Ascending aorta (tissue), 2 donors: ENCODE measurements at places on chromosomes 7 and 10.

DNA sequence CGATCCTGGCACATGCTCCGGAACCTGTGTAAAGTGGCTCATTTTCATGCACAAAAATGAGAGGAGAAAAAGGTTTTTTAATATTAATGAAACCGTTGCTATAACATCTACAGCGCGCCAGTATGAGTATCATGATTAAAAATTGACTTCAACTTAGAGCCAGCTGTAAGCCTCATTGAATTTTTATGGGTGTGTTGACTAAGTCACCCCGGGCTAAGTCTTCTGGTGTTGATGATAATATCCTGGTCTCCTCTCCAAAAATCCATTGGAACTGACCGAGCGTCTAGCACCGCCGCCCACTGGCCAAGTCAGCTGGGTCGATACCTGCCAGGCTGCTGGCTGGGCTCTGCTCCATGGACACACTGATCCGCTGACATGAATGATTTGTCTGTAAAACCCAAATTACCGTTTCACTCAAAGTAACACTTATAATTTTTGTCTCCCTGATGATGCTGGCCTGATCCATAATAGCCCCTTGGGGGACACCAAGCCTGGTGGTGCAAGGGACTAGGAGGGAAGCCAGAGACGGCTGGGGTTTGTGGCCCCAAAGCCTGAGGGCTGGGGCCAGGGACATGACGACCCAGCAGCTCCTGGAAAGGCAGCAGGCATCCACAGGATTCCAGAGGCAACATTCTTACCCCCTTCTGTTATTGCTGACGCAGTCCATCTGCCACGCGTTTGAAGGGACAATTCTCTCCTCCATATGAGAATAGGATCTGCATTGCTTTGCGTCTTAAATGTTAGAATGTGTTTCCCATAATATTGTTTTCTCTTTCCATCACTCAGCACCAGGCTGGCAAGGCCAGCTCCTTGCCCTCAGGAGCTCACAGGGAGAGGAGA lies 131.0 kb upstream of the PPP2R2D start:
- DNase-seq = no peak

GRCh38 chr10:12711350-12711708 lies 290.2 kb downstream of the CCDC3 start:
- no peak for DNase-seq

- DNase-seq = peak; percentile 66
Measured at GRCh38 chr10:86936661-86937501, 20.5 kb downstream of the MMRN2 start.

DNA sequence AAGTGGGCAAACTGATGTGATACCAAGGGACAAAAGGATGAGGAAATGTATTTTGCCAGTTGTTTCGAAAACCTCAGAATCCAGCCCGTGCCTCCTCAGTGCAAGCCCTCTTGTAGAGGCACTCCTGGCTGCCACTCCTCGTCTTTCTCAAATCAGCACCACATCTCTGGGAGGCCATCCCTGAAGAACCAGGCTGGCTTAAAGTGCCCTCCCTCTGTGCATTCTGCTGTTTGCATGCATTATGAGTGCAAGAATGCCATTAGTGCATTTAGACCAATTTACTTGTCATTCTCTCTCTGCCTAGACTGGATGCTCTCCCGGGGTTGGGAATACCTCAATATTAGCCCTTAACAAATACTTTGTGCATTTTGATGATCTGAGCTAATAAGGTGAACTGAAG lies 19.9 kb upstream of the FAM180A start:
- DNase-seq = no peak

DNA sequence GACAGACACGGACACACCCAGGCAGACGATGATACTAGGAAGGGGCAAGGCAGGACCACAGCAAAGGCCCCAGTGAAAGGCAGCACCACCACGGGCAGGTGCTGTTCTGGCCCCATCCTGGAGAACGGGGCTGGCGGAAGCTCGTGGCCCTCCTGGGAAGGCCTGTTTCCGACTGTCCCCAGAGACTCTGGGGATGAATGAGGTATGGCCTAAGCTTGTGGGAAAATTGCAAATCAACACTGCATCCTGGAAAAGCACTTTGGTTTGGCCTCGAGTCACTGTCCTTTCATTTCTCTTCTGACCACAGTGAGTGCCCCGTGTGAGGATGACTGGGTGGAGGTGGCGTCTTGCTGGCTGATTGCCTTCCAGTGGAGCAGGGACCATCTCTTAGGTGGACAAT lies 81.6 kb upstream of the ANLN start:
- DNase-seq = no peak

DNA sequence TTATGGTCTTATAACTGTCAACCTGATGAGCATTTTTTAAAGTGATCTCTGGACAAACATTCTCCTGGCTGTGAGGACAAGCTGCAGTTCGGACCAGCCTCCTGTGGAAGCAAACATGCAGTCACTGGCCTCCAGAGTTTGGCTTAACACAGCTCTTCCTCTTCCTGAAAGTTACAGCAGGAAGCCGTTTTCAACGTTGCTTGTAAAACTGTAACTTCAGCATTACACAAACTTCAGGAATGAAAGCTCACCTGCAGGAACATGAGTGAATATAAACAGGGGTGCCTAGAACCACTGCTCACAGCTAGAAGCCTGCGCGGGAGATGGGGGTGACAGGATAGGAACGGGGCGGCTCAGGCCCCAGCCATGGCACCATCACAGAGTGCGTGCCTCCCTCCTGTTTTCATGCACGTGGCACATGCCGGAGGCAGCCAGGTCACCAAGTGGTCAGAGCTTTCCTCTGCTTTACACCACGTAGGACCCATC lies 292.9 kb upstream of the PITRM1 start:
- DNase-seq = no peak

DNA sequence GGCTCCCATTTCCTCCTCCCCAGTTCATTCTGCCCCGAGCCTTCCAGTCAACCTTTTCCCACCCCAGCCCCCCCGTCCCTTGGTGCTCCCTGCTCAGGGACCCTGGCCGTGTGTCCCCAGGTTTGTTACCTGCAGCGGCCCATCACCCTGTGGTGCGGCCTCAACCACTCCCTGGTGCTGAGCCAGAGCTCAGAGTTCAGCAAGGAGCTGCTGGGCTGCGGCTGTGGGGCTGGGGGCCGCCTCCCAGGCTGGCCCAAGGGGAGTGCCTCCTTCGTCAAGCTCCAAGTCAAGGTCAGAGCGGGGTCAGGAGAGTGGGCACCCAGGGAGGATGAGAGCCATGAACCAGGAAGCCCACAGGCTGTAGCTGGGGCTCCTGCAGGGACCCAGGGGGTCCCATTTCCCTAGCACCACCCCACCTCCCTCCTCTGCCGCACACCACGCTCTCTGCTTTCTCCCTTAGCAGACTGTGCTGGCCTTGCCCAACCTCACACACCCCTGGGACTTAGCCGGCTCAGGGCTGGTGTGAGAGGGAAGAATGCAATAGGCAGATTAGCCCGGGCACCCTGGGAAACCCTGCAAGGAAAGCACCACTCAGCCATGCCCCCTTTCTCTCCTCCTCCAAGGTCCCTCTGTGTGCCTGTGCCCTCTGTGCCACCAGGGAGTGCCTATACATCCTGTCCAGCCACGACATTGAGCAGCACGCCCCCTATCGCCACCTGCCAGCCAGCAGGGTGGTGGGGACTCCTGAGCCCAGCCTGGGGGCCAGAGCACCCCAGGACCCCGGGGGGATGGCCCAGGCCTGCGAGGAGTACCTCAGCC lies 2.0 kb upstream of the PCOLCE start:
- no peak for DNase-seq

DNA sequence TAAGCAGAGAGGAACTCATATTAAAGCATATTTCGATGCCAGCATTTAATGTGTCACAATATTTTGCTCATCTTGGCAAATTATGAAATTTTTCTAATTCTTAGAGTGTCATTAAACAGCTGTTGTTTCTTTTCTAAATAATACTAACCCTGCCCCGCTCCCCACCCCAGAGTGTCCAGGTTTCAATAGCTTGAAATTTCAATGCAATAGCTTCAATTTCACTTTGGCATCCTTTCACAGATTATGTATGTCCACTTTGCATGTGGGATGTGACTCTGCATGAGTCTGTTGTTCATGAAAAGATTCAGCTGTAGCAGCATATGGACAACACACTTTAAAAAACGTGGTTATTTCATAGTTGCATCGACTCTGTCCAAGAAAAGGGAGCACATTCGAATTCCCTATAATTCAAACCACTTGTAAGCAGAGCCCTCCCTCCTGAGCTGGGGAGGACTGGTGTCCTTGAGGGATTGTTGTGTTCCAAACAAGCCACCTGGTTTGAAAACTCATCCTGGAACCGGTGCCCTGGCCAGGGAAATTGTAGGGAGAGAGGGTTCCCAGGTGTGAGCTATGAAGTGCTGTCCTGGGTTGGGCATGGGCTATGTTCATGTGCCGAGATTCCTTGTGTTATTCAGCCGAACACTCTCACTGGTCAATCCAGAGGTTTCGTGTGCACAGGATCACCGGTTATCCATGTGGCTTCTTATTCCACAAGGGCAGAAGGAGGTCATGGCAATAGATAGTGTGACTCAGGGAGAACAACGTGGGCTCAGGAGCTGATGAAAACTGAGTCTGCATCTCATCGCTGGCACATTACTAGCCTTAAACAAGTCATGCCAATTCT lies 64.6 kb upstream of the CREB5 start:
- no peak for DNase-seq

- DNase-seq = peak; percentile 71
Measured at GRCh38 chr10:96673318-96674099, 46.8 kb downstream of the PIK3AP1 start.

- DNase-seq = no peak
Measured at GRCh38 chr7:114302858-114303257, 111.8 kb upstream of the FOXP2 start.

- DNase-seq = no peak
Measured at GRCh38 chr10:89655722-89656121, 10.7 kb upstream of the PANK1 start.

DNA sequence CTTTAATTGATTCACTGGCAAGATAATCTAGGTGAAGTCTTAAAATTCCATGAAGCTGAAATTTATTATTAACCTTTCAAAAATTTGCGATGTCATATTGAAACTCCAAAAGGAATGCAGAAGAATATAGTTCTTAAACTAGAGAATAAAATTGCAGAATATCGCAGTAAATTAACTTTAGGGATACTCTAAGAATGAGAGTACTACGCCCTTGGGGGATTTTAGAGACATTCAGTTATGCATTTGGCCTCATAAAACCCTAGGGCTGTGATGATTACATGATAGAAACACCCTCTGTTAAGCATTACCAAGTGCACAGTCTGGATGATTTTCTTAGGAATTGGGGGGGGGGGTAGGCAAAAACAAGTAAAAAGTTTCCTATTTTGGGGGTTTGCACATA lies 3.7 kb downstream of the WNT2 start:
- no peak for DNase-seq

GRCh38 chr10:6194311-6194710 lies 8.4 kb upstream of the PFKFB3 start:
- DNase-seq = no peak

- no peak for DNase-seq
Measured at GRCh38 chr10:114087655-114088054, 44.0 kb downstream of the ADRB1 start.

- peak; percentile 87 for DNase-seq
Measured at GRCh38 chr7:75624134-75624832, 114.5 kb downstream of the HIP1 start.

GRCh38 chr7:116455009-116455408 lies 44.5 kb upstream of the CAV2 start:
- no peak for DNase-seq

- no peak for DNase-seq
Measured at GRCh38 chr7:91814189-91814588, 66.3 kb downstream of the MTERF1 start.

- no peak for DNase-seq
Measured at GRCh38 chr7:115024276-115024675, 102.4 kb downstream of the MDFIC start.

DNA sequence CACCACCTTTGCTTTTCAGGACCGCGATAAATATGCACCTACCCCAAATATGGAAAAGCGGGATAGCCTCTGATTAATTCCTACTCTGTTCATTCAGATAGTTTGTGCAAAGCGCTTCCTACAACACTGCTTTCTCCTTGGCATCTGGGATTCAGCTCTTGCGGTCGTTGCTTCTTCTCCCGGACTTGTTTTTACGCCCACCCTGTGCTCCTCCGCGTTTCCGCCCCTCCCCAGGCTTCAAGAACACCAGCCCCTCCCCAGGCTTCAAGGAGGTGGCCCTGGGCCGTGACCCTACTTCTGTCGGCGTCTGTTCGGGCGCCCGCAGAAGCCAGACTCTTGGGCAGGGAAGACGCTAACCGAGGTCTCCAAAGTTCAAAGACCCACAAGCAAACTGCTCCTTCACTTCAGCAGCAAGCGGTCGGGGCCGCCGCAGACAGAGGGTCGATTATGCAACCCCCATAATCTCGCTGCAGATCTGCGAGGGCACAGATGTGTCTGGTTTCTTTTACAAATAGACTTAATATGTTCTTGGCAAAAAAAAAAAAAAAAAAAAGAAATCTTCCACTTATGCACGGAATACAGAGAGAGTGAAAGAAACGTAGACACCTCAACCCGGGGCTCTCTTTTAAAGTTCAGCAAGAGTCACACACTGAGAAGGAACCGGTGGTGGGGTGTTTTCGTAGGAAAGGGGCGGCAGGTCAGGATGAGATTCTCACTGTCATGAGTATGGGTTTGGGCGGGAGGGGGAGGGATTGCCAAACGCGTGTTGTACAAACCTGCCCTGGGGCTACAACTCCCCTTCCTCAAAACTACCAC lies 1.9 kb downstream of the DLX5 start:
- no peak for DNase-seq

- DNase-seq = no peak
Measured at GRCh38 chr10:53079283-53079682, 306.7 kb upstream of the MBL2 start.

DNA sequence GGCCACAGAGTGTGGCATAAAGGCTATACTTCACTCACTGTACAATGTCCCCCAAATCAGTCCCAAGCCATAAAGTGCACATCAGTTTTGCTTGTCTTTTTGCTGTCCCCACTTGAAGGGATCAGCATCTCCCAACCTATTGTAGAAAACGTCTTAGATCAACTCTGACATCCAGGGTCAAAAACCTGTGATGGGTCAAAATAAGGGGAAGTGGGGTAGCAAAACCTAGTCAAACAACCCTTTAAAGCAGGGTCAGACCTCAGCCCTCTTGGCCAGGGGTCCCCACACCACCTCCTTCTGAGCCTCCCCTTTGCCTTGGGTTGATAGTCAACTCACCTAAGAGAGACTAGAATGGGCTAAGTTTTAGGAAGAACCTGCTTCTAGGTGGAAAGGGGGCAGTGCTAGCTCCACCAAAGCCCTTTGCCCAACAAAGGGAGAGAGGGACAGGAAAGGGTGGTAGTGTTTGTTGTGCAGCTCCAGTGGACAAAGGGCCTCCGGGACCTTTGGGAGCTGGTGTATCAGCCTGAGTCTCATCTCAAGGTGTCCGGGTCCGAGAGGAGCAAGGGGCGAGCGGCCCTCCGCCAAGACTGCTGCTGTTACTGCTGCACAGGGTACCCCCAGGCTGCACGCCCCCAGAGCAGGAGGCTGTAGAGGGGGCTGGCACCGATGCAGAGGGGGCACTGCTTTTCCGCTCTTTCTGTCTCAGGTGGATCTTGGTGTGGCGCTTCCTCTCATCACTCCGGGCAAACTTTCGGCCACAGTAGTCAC lies 3.3 kb downstream of the EGR2 start:
- no peak for DNase-seq

DNA sequence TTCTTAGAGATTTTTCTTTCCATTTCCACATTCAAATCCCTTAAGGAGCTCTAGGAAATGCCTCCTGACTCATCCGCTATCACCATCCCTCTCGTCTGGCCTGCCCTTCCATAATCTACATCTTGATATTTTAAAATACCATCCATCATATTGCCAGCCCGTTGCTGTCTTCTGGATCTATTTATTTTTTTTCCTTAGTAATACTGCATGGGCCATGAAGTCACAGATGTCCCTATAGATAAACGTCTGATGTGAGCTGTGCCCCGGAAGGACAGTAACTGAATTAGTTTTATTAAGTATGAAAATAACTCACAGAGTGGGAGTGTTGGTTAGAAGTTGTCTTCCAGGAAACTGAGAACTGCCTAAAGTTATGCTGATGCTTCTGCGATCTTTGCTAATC lies 76.2 kb downstream of the KLF6 start:
- DNase-seq = no peak
